ENCODE measurements at places on chromosomes 5 and 9. TPM values are rescaled to one million over a fixed set of nuclear protein-coding genes. Genes with fewer than 3 reads are reported as not detected.

DNA sequence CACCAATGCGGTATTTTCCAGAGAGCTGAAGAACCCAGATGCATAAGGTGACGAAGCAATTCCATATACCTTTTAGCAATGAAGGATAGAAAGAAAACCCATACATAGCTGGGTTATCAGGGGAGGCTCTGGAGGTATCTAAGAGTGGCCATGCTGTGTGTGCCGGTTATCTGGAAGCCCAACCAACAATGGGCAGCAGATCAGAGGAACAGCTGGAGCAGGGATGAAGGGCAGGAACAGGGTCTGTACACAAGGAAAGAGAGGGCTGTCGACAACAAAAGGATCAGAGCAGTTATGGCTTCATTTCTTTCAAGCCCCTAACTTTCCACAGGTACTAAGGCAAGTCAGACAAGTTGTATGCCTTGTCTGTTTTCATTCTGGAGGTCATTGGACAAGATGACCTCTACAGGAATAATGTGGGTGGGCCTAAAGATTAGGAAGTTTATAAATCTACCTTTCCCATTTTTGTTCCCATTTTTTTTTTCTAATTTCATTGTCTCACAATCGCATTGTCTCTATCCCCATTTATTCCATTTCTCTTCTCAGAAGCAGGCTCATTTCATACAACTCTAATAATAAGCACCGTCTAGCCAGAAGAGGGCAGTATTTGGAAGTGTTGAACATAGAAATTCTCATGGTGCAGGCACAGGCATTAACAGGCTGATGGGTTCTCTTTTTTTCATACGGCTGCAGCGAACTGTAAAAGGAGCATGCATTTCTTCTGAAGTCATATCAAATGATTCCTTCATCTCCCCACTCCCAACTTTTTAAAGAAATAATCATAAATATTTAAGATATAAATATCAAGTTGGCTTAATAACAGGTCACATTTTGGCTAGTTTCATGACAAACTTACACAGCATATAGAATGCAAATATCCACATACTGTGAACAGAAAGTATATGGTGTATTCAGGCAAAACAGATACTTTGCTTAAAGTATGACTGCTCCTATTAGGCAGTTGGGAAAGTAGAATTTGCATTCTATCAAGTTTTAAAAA lies 63.5 kb downstream of the ZNF474 start:
- no peaks in the 10 kb centered on the region for H3K27me3 ChIP-seq
- H3K36me3 ChIP-seq = no peaks in the 10 kb centered on the region
- peak; percentile 81 for DNase-seq

DNA sequence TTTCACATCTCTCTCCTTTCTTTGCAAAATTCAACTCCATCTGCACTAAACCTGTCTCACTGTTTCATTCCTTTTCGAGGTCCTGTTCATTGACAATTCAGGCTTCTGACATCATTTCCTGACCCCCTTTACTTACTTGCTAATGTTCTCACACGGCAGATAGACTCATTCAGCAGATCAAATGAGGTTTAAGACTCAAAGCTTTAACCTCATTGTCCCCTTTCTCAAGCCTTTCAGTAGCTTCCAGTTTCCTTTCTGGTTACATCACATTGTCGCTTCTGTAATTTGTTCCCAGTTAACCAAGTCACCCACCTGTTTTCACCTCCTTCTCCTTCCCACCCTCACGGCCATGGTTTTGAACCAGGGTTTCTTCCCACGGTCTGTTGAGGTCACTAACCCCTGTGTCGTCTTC lies 143.4 kb upstream of the OTULINL start:
- H3K36me3 ChIP-seq = peaks cover 15% of the 10 kb centered on the region
- H3K27me3 ChIP-seq = no peaks in the 10 kb centered on the region
- no peak for DNase-seq
- H3K4me1 ChIP-seq = peaks cover 17% of the 10 kb centered on the region

DNA sequence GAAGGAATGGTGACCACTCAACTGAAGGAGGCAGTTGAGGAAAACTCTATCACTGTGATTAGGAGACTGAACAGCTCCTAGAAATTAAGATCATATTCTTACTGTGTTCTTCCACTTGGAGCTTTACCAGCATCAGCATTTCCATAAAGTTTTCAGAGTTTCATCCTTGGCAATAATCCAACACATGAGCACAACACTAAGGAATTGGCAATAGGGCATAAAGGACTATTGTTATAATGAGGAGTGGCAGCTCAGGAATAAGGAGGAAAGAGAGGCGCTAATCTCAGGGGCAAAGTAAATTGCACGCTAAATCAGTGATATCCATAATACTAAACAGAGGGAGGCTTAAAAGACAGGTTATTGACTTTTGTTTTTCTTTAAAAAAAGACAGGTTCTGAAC lies 338.9 kb downstream of the EFNA5 start:
- H3K27ac ChIP-seq = no peak overlapping the region
- DNase-seq = peak; percentile 17
- H3K27me3 ChIP-seq = no peaks in the 10 kb centered on the region
- H3K4me1 ChIP-seq = no peaks in the 10 kb centered on the region
- H3K36me3 ChIP-seq = no peaks in the 10 kb centered on the region

- no peaks in the 10 kb centered on the region for H3K27me3 ChIP-seq
- H3K27ac ChIP-seq = no peak overlapping the region
- no peaks in the 10 kb centered on the region for H3K36me3 ChIP-seq
- H3K4me1 ChIP-seq = no peaks in the 10 kb centered on the region
These were observed 99.1 kb downstream of the RAB3C start for GRCh38 chr5:58681943-58682342.

- H3K36me3 ChIP-seq = no peaks in the 10 kb centered on the region
- no peaks in the 10 kb centered on the region for H3K27me3 ChIP-seq
- no peak overlapping the region for H3K27ac ChIP-seq
- no peak for DNase-seq
- peaks cover 2% of the 10 kb centered on the region for H3K4me1 ChIP-seq
These were observed 130.4 kb upstream of the CDH6 start for GRCh38 chr5:31062902-31063580.

GRCh38 chr5:9363449-9363848 lies 182.4 kb downstream of the SEMA5A start:
- no peaks in the 10 kb centered on the region for H3K36me3 ChIP-seq
- DNase-seq = no peak
- peaks cover 6% of the 10 kb centered on the region for H3K4me1 ChIP-seq

DNA sequence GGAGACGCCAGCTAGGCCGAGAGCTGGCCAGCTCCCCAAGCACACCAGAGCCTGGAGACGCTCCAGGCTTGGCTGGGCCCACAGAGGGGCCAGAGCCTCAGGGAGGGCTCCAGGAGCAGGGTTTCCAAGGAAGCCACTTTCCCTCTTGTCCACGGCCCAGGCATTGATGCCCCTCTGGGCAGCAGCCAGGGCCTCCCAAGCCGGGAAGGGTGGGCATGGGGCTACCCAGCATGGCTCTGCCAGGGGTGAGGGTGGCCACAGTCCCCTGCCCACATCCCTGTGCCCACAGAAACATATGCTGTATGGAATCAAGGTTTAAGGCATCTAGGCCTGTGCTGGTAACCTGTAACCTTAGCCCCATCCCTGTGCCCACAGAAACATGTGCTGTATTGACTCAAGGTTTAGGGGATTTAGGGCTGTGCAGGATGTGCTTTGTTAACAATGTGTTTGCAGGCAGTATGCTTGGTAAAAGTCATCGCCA lies 1.5 kb upstream of the DPP7 start:
- no peak overlapping the region for H3K4me3 ChIP-seq
- no peak overlapping the region for H3K27ac ChIP-seq
- H3K27me3 ChIP-seq = no peaks in the 10 kb centered on the region
- no peaks in the 10 kb centered on the region for H3K4me1 ChIP-seq
- no peak for DNase-seq

The TNC gene
- total RNA-seq = 457 TPM

DNA sequence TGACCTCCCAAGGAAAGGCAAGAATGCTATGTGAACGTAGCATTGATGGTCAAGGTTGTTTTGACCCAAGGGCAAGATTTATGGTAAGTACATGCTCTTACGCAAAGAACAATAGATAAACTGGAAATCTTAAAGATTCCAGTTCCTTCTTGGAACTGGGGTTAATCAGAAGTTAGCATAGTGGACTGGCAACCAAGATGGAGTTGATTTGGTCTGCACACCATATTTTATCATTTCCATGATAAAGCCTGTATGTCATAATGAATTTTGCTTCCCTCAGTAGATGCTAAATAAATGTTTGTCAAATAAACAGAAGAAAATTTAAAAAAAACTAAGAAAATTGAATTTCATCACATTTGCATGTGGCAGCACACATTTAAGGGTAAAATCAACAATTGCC lies 242.4 kb upstream of the MEF2C start:
- no peaks in the 10 kb centered on the region for H3K36me3 ChIP-seq
- no peak overlapping the region for H3K27ac ChIP-seq
- DNase-seq = no peak

DNA sequence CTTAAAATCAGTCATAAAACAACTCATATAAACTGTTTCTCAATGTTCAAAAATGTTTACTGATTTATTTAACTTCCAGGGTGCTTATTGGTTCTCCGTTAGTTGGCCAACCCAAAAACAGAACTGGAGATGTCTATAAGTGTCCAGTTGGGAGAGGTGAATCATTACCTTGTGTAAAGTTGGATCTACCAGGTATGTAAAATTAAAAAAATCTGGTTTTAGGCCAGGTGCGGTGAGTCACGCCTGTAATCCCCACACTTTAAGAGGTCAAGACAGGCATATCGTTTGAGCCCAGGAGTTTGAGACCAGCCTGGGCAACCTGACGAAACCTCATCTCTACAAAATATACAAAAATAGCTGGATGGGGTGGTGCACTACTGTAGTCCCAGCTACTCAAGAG lies 73.7 kb downstream of the ITGA1 start:
- H3K36me3 ChIP-seq = no peaks in the 10 kb centered on the region
- no peak for DNase-seq
- no peaks in the 10 kb centered on the region for H3K27me3 ChIP-seq
- peaks cover 2% of the 10 kb centered on the region for H3K4me1 ChIP-seq

- H3K4me3 ChIP-seq = no peak overlapping the region
- H3K4me1 ChIP-seq = no peaks in the 10 kb centered on the region
- H3K27ac ChIP-seq = no peak overlapping the region
- no peaks in the 10 kb centered on the region for H3K36me3 ChIP-seq
- no peaks in the 10 kb centered on the region for H3K27me3 ChIP-seq
These were observed 166.0 kb downstream of the TTLL11 start for GRCh38 chr9:121927081-121927480.

- no peak overlapping the region for H3K27ac ChIP-seq
- no peaks in the 10 kb centered on the region for H3K4me1 ChIP-seq
- no peak for DNase-seq
- H3K36me3 ChIP-seq = no peaks in the 10 kb centered on the region
- no peak overlapping the region for H3K4me3 ChIP-seq
These were observed 21.8 kb upstream of the TRIM36 start for GRCh38 chr5:115191474-115192031.

DNA sequence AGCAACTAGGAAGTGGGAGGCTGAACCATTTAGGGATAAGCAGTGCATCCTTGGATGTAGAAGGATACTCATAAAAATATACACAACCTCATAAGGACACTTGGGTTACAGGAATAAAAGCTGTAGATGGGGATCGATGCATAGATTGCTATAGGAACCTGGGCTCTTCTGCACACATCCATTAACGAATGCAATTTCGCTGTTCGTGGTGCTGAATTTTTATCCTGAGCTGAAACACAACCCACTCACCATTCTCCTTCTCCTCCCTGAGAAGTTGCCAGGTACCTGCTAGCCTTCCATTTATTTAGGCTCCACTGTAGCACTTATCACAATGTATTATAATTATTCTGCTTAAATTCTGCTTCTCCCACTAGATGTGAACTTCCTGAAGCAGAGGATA lies 320.6 kb upstream of the BRINP1 start:
- H3K4me3 ChIP-seq = no peak overlapping the region
- H3K27me3 ChIP-seq = no peaks in the 10 kb centered on the region
- H3K36me3 ChIP-seq = no peaks in the 10 kb centered on the region
- no peaks in the 10 kb centered on the region for H3K4me1 ChIP-seq
- DNase-seq = no peak

DNA sequence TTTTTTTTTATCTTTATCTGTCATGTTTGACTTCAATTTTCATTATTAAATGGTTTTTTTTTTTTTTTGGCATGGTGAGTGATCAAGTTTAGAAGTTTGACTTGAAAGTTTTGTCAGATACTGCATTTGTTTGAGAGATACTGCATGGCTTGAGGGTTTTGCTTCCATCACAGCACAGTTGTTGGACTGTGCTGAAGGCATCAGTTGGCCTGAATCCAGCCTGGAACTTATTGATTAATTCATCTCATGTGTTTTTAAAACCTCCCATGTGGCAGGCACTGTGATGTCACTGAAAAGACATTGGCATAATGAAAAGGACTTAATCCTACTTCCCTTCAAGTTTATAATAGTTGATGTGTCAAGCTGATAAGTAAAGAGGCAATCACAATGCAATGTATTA lies 128.4 kb downstream of the FGF10 start:
- no peak overlapping the region for H3K27ac ChIP-seq
- no peak overlapping the region for H3K4me3 ChIP-seq
- H3K36me3 ChIP-seq = no peaks in the 10 kb centered on the region
- no peak for DNase-seq
- H3K4me1 ChIP-seq = no peaks in the 10 kb centered on the region
- H3K27me3 ChIP-seq = no peaks in the 10 kb centered on the region

GRCh38 chr9:133375116-133375723 lies 640 bp downstream of the SURF4 start:
- peak; percentile 44 for DNase-seq
- H3K4me1 ChIP-seq = peaks cover 6% of the 10 kb centered on the region
- H3K4me3 ChIP-seq = peak overlapping the region; percentile 100

The ZNG1A gene
- 17.7 TPM for total RNA-seq

GRCh38 chr5:131473731-131474130 lies 161.3 kb downstream of the RAPGEF6 start:
- H3K36me3 ChIP-seq = peaks cover 1% of the 10 kb centered on the region
- DNase-seq = no peak
- no peak overlapping the region for H3K4me3 ChIP-seq
- H3K4me1 ChIP-seq = no peaks in the 10 kb centered on the region

The FOXE1 gene
- total RNA-seq = not detected

DNA sequence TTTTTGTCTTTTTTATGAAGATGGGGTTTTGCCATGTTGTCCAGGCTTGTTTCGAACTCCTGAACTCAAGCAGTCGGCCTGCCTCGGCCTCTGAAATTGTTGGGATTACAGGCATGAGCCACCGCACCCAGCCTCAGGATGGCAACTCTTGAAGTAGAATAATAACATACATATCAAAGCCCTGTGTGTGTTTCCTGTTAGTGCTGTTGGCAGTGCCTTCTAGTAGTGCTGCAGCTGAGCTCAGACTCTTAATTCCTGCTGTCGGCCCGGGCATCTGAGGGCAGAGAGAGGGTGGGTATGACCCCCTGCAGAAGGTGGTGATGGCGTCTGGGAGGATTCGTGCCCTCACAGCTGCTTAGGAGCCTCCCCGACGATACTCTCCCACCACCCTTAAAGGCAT lies 227.2 kb downstream of the PDZD2 start:
- H3K4me3 ChIP-seq = no peak overlapping the region
- H3K4me1 ChIP-seq = no peaks in the 10 kb centered on the region
- no peak for DNase-seq
- peaks cover 6% of the 10 kb centered on the region for H3K27me3 ChIP-seq
- no peaks in the 10 kb centered on the region for H3K36me3 ChIP-seq

- no peak overlapping the region for H3K4me3 ChIP-seq
- H3K27ac ChIP-seq = no peak overlapping the region
- no peaks in the 10 kb centered on the region for H3K27me3 ChIP-seq
- peak; percentile 36 for DNase-seq
- no peaks in the 10 kb centered on the region for H3K36me3 ChIP-seq
- no peaks in the 10 kb centered on the region for H3K4me1 ChIP-seq
These were observed 147.6 kb downstream of the SEMA5A start for GRCh38 chr5:9398227-9398626.
